ENCODE measurements at places on chromosomes 2 and 18.

GRCh38 chr2:119311371-119311770 lies 55.3 kb downstream of the C2orf76 start:
- no peak for DNase-seq

DNA sequence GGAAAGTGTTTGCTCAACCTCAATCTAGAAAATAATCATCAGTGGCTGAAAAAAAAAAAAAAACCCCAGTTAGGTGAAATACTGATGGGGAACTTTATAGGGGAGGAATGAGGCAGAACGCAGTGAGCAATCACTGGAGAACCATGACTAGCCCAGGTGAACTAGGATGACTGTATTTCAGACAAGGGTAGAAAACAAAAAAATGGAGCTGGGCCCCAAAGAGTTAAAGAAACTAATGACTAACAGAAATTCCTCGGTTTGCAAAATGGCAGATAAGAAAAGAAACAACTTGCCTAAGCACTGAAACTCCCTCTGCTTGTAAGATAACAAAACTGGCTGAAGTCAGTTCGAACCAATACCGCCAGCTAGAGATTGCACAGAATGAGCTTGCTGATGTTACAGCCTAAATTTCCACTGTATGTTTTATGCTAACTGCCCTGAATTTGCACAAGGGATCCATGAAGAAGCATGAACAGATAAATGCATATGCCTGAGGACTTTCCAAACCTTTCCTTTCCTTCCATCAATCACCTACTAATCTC lies 245.9 kb downstream of the METTL4 start:
- DNase-seq: no peak

DNA sequence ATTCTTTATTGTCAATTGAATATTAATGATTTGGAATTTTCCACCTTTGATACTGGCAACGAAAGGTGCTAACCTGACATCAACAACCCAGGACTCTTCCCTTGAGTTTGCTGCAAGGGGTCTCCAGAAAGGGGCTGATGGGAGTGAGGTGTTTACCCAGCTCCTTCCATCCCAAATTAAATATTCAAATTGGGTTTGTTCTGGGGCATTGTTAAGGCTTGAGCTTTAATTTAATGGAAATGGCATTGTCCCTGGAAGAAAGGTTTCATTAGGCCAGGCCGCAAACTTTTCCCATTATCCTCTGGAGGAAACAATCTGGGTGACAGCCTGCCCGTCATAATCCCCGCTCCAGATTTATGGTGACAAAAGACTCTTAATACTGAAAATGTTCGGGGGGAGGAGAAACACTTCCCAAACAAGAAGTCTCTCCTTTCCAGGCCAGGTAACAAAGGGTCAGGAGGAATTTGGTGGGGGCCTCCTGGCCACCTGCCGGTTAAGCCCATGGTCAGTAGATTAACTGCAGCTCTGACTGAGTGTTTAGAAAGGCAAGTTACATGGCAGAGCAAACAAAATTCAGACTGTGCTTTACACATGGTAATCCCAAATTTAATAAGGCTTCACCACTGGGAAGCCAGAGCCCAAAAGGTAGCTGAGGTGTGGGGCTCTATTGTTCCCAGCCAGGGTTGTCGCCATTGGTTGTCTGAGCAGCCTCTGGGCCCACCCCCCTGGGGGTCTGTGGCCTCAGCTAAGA lies 151.4 kb upstream of the SIX3 start:
- no peak for DNase-seq

- no peak for DNase-seq
These were observed 29.3 kb downstream of the MBP start for GRCh38 chr18:77103187-77103850.

DNA sequence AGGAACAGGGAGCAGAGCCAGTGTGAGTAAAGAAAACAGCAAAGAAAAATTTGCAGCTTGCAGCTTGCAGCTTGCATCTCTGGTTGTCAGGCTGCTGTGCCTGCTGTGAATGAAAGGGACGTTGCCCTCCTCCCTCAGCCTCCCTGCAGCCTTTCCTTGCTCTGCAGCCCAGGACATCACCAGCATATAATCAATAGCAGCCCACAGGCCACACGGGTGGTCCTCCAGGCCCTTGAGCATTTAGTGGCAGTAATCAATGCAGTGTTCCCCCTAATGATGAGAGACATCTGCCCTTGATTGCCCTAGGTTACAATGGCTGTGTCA lies 122.2 kb upstream of the TACR1 start:
- DNase-seq: no peak

- no peak for DNase-seq
These were observed 166.6 kb downstream of the TNS1 start for GRCh38 chr2:217835931-217836891.

- no peak for DNase-seq
These were observed 581.7 kb downstream of the SLC4A3 start for GRCh38 chr2:220209093-220209492.

DNA sequence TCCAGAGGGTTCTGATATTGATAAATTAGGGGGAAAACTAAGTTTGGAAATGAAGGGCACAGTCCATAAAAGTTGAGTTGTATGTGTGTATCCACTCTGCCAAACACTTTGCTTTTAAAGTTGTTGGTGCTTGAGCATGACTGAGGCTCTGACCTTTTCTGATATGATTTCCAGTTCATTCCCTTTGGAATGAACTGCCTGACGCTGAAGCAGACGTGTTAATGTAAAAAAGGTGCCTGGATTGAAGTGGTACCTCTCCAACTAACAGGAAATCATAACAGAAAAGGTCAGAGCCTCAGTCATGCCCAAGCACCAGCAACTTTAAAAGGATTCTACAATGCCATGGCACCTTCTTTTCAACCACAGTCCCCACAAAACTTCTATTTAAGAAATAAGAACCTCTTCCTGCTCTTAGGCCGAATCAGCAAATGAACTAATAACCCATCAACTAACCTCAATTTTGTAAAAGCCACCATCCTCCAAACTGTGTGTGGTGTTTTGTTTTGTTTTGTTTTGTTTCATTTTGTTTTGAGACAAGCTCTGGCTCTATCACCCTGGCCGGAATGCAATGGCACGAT lies 52.6 kb downstream of the MEMO1 start:
- no peak for DNase-seq

DNA sequence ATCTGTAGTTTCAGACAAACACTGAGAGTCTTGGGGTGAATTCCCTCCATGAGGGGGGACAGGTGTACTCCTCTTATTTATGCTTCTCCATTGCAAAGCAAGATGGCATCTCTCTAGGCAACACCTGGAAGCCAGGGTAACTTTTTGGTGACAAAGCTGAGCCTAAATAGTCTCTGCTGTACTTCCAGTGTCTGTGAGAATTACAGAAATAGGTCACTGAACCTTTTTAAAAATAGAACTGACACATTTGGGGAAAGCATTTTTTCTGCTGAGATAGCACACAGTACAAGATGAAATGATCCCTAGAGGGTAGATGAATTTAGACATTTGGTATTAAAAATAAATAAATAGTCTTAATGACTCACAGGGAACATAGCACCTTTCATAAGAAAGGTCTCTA lies 71.7 kb upstream of the SP3 start:
- DNase-seq: no peak

GRCh38 chr2:10775831-10776230 lies 36.8 kb downstream of the PDIA6 start:
- no peak for DNase-seq

- no peak for DNase-seq
These were observed 89.5 kb upstream of the STK39 start for GRCh38 chr2:168336786-168337388.

- DNase-seq: no peak
These were observed 30.0 kb downstream of the PMAIP1 start for GRCh38 chr18:59929621-59930295.

DNA sequence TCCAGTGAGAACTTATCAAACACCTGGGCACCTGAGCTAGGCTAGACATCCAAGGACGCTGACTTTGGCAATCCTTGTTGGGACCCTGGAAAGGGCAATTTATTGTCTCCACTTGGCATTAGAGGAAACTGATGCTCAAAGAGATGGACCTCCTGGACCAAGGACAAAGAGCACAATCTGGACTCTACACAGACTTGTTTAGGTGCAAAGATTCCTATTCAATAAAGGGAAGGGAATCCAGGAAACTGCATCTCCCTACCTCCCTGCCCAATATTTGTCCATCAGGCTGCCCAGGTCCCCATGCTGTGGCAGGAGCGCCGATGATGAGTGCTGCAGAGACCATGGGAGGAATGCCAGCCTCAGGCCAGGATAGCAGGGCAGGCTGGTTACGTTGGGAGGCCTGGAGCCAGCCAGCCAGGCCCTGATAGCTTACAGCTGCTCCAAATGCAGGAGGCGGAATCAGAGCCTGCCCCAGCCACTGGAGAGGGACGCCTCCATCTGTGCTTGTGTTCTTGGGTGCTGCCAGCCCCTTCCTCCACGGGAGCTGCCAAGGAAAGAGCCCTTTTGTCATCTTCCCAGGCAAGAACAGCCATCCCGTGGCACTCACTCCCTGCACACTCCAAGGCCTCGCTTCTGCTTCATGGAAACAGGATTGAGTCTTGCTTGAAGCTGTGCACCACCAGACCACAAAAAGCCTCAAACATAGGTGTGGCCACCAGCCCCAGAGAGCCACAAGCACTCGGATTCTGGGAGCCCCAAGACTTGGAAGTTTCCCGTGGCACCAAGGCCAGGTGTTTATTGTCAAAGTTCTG lies 60.0 kb downstream of the HS1BP3 start:
- no peak for DNase-seq

DNA sequence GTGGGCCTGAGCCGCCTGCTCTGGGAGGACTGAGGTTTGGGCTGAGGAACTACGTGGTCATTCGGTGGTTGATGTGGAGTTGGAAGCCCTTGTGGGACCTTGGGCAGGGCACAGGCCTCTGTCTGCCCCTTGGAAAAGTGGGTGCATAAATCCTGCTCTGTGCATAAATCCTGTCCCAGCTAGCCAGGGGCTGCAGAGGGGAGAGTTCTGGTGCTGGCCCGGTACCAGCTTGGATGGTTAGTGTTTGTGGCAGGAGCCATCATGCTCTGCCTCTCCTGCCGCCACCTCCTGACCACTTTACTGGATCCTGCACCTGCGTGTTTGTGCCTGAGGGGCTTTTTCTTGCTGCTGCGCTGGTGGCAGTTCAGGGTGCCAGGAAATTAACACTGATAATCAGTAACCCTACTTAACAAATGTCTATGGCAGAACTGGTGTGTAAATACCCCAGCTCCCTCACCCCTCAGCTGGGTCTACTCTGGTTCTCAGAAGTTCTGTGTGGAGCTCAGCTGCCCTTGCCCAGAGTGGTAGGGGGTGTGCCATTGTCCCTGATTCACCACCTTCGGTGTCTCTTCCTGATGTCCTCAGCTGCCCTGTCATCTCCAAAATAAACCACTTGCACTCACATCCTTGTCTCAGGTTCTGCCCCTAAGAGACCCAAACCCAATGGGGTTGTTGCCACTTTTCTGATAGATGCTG lies 156.8 kb downstream of the GLI2 start:
- no peak for DNase-seq

- DNase-seq: no peak
These were observed 65.8 kb upstream of the IGFBP5 start for GRCh38 chr2:216761133-216761532.
